A549 treated with Mapracorat at 1 μM for 4 hours (cell line): ENCODE measurements at places on chromosomes 7 and 10. TPM values are rescaled to one million over a fixed set of nuclear protein-coding genes. Genes with fewer than 3 reads are reported as not detected.

The ERVW-1 gene
- not detected in 5 replicates for total RNA-seq

The GIMAP5 gene
- 0.08 TPM in 1 of 5 replicates, not detected in the others for total RNA-seq

The PDCD11 gene
- 30.4 to 42.4 TPM (median 39.2 TPM) in 5 replicates for total RNA-seq

The EVX1 gene
- total RNA-seq = 0.07 to 0.21 TPM (median 0.14 TPM) in 5 replicates

The SFTPA1 gene
- total RNA-seq = not detected in 5 replicates

The ZNF12 gene
- total RNA-seq = 9.4 to 11.4 TPM (median 10.1 TPM) in 5 replicates

The SKIDA1 gene
- total RNA-seq = 0.85 to 1.3 TPM (median 1.0 TPM) in 5 replicates

The PLEKHA1 gene
- total RNA-seq = 15.2 to 24.1 TPM (median 20.5 TPM) in 5 replicates

The PLXDC2 gene
- total RNA-seq = 0.02 to 0.07 TPM (median 0.03 TPM) in 4 of 5 replicates, not detected in the other
